Brain microvascular endothelial cell (primary cell): ENCODE measurements at places on chromosomes 11 and 22.
A peak's percentile ranks its signal among the peaks of the same experiment; 100 is the strongest.

GRCh38 chr11:2511421-2512369 lies 66.9 kb downstream of the KCNQ1 start:
- no peak for DNase-seq

DNA sequence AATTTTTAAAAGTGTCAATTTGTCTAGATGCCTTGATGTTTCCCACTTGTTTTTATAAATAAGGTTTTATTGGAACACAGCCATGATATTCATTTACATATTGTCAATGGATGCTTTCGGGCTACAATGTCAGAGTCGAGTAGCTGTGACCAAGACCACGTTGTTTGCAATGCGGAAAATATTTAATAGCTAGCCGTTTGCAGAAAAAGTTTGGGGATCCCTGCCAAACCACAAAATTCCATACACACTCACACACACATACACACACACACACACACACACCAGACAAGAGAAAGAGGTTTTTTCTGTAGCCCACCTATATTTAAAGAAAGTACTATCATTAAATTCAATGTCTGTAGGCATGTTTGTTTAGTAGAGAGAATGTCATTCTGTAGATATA lies 58.3 kb downstream of the TYR start:
- no peak for DNase-seq

- no peak for DNase-seq
Observed at GRCh38 chr22:36026741-36027140, 1.9 kb downstream of the RBFOX2 start.

- no peak for DNase-seq
Observed at GRCh38 chr11:102046841-102047240, 396 bp upstream of the CFAP300 start.

DNA sequence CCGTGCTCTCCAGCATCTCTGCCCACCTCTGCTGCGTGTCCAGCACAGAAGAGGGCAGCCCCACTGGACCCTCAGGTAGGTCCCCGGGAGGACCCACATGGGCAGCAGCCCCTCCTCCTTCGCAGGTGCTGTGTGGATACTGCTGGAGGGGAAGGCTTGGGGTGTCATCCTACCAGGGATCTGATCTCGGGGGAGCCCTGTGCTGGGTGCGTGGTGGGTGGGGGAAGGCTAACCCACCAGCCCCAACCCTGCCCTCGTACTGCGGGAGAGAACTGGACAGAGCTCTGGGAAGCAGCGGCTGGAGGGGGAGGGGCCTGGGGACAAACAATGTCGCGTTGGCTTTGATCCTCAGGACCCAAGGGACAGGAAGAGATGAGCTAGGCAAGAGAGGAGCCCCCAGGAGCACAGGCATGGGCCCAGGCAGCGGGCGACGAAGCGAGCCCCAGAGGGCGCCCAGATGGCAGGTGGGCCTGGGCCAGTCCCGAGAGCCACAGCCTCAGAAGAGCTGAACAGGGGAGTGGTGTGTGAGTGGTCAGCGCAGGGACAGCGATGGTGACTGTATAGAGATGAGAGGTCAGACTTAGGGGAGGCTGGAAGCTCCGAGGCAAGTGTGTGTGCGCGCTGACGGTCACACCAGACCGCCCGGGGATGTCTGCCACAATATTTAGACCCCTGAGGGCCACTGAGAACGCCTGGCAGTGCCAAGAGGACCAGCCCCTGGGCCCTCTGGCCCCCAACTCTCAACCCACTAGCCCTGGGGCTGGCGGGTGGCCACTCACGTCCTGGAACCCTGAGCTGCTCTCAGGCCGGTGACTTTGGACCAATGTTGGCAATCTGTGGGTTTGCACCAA lies 1.4 kb upstream of the PIM3 start:
- peak; percentile 11 for DNase-seq

DNA sequence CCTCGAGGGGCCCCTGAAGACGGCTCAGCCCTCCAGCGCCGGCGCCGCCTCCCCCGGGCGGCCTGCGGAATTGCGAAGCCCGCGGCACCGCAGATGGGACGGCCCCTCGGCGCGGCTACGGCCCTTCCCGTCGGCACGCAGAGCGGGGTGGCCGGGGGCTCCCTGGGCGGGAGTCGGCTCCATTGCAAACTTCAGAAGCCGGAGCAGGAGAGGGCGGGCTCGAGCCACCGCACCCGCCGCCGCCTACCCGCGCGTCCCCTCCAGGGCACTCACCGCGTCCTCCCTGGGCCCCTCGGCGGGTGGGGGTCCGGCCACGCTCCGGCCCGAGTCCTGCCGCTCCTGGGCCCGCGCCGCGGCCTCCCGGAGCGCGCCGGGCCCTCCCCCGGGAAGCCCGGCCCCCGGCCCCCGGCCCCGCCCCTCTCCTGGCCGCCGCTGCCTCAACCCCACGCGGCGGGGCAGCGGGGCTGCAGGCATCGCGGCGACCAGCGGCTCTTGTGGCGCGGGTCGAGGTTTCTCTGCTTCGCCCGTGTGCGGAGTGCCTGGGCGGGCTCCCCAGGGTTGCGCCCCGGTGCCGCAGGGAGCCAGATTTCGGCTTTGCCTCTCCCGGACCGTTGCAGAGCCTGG lies at the start of gene PACSIN3:
Gene PACSIN3 (minus strand): TSS at position 359 of the 624 bp plus-strand sequence. CDS start 3,707 bp downstream, outside the sequence.
- DNase-seq = peak; percentile 15

- peak; percentile 56 for DNase-seq
Observed at GRCh38 chr11:69948256-69949141, 129.3 kb upstream of the FGF3 start.

GRCh38 chr22:26398741-26399153 lies 30.3 kb upstream of the ASPHD2 start:
- DNase-seq = peak; percentile 73

GRCh38 chr22:45502215-45503049 lies at the start of gene FBLN1:
TSS of gene FBLN1 (plus strand) at chr22:45502883. CDS start at chr22:45502986, 103 bp downstream.
- no peak for DNase-seq

GRCh38 chr11:35523331-35523768 lies 2.1 kb downstream of the PAMR1 start:
- DNase-seq = no peak

GRCh38 chr22:20108757-20109230 lies 7.1 kb upstream of the RANBP1 start:
- DNase-seq = no peak

- peak; percentile 92 for DNase-seq
Observed at GRCh38 chr11:120547811-120548681, 36.5 kb downstream of the GRIK4 start.

- DNase-seq = no peak
Observed at GRCh38 chr11:6968816-6969215, 42.6 kb downstream of the ZNF215 start.

GRCh38 chr22:47540011-47540410 lies 777.6 kb downstream of the TBC1D22A start:
- no peak for DNase-seq

GRCh38 chr11:47955061-47955755 lies 25.2 kb upstream of the PTPRJ start:
- no peak for DNase-seq

- no peak for DNase-seq
Observed at GRCh38 chr11:44600839-44601383, 35.4 kb downstream of the CD82 start.

DNA sequence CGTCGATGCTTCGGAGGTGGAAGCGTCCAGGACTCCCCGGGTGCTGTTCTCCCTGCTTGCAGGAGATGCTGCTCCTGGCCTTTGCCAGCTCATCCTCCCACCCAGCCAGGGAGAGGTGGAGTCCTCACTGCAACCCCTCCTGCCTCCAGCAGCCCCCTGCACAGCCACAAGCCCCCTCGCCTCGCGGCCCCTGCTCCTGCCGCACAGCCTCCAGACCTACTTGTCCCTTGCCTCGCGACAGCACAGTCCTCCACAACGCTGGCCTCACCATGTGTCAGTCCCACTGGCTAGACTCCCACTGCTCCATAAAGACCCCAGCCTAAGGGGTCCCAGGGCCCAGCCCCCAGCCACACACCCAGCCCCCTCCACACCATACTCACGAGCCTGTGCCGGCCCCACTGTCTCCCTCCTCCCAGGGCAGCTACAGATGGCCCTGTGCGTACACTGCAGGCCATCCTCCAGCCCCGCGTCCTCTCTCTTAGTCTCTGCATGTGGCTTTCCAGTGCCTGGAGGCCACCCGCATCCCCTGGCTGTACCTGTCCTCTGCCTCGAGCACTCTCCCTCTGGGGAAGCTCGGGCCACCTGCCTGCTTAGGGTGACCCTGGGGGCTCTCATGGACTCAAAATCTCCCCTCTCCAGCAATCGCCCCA lies 91.5 kb downstream of the CELSR1 start:
- no peak for DNase-seq

DNA sequence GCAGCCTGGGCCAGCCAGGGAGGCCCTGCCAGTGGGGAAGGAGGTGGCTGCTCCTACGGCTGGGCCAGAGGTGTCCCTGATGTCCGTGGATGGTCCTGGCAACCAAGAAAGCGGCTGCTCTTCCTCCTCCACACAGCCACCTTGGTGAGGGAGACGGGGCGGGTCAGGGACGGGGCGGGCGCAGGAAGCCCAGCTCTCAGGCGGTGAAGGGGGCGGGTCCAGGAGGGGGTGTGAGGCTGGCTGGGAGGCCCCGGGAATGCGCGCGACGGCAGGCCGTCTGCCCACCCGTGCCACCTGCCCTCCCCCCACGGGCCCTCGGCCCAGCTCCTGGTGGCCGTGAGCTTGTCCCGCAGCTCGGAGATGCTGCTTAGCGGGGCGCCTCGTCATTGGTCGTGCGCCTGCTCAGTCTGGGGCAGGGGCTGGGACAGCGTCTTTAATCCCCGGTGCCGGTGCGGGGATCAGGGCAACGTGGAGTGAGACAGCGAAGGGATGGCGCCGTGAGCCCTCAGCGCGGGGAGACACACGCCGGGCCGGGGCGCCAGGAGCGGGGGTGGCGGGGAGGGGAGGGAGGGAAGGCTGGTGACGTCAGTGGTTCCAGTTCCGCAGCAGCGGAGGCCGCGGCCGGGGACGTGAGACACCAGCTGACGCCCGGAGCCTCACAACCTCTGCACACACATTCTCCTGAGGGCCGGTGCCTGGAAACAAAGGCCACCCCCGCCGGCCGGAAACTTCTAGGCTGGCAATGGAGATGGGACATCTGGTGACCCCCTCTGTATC lies 6.7 kb upstream of the BRSK2 start:
- peak; percentile 60 for DNase-seq

GRCh38 chr11:811446-812245 lies 1.9 kb downstream of the RPLP2 start:
- DNase-seq = no peak

DNA sequence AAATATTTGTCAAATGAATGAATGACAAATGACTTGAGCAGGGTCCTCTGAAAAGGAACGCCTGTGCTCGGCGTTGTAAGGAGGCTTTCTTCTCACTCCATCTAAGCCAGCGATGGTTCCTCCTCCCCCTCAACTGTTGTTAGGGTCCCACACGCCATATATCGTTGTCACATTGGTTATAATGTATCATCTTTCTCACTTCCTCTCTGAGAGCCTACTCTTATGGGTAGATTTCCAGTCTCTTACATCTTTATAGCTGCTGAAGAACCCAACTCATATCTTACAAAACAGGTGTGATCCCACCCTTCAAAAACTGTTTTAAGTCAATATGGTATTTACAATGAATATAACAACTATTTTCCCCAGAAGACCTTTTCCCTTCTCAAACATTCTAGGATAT lies 81.5 kb downstream of the NAV2 start:
- no peak for DNase-seq

GRCh38 chr11:128551611-128552335 lies 35.6 kb downstream of the ETS1 start:
- no peak for DNase-seq

GRCh38 chr11:72773291-72773690 lies 20.6 kb downstream of the STARD10 start:
- DNase-seq = peak; percentile 91
